ENCODE measurements at places on chromosomes 5 and 9.

DNA sequence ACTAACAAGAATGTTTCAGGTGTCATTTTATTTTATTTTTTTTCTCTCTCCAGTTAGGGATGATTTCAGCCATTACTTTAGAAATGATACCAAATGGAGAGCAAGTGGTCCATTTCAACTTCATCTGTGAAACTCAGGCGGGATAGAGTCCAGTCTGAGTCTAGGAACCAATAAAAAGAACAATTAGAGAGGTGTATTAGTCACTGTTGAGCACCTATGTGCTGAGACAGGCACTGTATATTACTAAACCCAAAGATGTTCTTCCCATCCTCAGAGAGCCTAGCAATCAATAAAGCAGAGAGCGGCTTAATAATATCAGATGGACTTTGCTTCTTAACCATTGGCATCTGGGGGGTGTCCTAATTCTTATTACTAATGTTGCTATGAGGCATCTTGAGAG, 410.3 kb upstream of the SLC24A2 start:
- no peak for DNase-seq

GRCh38 chr9:35236692-35237091, 74.9 kb downstream of the UNC13B start:
- DNase-seq = no peak

- DNase-seq = no peak
Measured at GRCh38 chr9:87885484-87886189, 3.0 kb downstream of the SPATA31E1 start.

DNA sequence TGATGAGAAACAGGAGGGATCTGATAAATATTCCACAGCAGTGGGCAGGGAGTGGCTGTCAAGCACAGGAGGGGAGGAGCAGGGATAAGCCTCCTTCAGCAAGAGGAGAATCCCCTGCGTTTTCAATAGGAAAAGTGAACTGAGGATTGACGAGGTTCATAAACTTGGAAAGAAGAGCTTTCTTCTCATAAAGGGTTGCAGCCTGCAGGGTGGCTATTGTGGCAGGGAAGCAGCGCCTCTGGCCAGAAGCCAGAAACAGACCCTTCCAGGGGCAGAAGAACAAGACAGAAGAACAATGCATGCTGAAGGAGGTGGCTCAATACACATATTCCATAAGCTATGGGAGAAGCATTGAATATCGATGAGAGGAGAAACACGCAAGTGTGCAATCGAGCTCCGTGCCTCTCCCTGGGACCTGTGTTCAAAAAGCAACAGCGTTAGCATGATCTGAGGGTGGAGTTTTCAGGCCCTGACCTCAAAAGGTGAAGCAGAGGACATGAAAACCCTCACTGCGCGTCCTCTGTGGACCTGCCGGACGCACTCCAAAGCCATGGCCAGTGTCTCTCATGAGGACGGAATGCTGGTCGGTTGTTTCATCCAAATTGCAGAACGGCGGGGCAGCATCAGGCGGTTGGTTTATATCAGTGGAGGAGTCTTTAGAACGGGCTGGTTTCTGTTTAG, 67.6 kb downstream of the ANKRD33B start:
- DNase-seq = no peak

DNA sequence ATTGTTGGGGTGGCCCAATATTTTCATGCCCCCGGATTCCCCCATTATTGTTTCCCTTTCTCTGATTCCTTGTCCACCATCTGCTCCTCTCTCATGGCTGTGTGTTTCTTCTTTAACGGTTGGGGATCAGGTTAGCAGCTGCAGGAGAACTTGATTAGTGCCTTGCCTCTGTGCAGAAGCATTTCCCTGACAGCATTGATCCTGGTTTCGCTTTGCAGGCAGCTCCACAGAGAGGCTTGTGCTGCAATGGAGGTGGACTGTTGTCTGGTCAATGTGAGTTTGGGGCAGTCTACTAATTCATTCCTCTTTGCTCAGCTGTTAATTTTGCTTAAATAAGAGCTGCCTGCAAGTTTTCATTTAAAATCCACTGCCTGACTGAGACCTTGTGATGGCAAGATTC, 32.5 kb upstream of the SSBP2 start:
- DNase-seq = no peak

- DNase-seq = no peak
Measured at GRCh38 chr9:79692857-79693571, 121.2 kb downstream of the TLE4 start.

GRCh38 chr5:6633469-6634245, 417 bp downstream of the SRD5A1 start:
- DNase-seq = no peak

- DNase-seq = no peak
Measured at GRCh38 chr5:156681265-156681664, 168.8 kb upstream of the PPP1R2B start.

DNA sequence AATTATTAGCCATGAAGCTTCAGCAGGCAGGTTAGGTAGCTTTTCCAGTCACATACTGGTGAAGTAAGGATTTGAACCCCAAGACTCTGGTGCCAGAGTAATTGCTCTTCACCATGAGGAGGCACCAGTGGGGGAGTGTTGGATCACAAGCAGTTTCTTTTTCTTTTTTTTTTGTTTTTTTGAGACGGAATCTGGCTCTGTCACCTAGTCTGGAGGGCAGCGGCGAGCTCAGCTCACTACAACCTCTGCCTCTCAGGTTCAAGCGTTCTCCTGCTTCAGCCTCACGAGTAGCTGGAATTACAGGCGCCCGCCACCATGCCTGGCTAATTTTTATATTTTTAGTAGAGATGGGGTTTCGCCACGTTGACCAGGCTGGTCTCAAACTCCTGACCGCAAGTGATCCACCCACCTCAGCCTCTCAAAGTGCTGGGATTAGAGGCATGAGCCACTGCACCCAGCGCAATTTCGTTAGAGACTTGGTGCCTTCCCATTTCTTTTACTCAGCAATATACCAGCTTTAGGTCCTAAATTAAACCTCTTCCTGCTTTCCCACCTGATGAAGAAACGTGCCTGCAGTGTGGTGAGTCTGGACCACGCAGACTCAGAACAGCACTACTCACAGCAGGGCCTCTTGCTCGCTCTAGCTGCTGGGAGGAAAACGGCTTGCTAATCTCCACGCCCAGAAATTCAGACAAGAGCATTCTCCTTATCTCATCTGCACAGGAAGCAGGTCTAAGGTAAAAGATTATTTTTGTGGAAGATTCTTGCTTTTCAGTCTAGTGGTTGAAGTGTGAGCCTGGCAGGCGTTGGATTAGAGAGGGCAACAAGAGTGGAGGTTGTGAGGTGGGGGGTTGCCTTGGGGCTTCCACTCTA, at the start of gene S100Z:
TSS of gene S100Z (plus strand) at position 596 of the 873 bp plus-strand sequence. CDS start 25,346 bp downstream, outside the sequence.
- DNase-seq = no peak

GRCh38 chr9:16676519-16676918, 194.0 kb downstream of the BNC2 start:
- no peak for DNase-seq

DNA sequence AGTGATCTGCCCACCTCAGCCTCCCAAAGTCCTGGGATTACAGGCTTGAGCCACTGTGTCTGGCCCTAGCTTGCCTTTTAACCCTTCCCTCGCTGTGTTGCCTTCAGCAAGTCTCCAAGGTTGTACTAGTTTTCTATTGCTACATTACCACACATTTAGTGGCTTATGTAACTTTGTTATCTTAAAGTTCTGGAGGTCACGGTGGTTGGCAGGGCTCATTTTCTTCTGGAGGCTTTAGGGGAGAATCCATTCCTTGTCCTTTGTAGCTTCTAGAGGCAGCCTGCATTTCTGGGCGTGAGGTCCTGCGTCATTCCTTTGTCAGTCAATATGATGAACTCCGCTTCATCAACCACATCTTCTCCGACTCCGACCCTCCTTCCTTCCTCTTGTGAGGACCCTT, 2.9 kb upstream of the PRRC2B start:
- DNase-seq = no peak

GRCh38 chr5:16034319-16035001, 145.1 kb downstream of the MARCHF11 start:
- no peak for DNase-seq

DNA sequence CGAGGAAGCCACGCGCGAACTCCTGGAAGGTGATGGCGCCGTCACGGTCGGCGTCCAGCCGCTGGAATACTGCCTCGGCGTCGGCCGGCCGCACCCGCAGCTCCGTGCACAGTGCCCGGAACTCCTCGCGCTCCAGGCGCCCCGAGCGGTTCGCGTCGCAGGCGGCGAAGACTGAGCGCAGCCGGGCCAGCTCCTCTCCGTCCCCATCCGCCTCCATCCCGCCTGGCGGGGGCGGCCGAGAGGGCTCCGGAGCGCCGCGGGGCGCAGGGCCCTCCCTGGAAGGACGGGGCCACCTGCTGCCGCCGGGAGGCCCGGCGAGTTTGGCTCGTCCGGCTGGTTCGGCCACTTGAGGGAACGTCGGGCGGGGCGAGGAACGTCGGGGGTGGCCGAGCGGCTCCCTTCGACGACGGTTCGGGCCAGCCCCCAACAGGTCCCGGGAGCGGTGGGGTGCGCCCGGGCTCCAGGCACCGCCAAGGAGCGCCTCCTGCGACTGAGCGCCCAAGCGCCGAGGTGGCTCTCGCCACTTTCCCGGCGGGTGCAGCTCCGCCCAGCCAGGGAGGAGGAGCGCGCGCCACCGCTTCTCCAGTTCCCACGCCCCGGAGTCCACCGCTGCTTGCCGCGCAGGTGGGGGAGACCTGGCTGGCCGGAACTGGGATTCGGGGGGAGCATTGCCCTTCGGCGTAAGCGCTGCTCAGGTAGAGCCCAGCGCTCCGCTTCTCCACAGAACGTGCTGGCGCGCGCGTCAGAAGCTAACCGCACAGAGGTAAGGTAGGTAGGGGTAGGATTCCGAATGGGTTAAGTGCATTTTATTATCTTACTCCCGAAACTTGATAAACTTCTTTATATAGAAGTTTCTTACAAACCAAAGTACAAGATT, at the start of gene RASEF:
TSS of gene RASEF (minus strand) at position 492 of the 877 bp plus-strand sequence. CDS start at position 217, 275 bp downstream.
- DNase-seq = no peak

DNA sequence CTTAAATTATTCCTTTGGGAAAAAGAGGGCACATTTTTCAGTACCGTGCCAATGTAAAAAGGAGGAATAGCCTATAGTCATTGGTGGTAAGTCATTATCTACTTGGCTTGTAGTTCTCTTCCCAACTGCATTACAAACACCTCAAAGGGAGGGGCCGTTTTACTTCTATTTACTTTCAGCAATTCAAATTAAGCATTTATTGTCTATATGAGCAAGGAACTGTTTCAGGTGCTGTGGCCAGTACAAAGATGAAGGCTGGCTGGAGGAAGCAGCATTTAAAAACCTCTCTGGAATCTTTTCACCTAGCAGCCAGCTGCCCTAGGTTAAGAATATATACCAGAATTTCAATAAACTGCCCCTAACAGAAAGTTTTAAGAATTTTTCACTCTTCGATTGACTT, 48.9 kb downstream of the SEMA6A start:
- DNase-seq = no peak

- DNase-seq = no peak
Measured at GRCh38 chr9:101445353-101446029, 9.9 kb upstream of the ALDOB start.

GRCh38 chr5:155726267-155726666, 600.7 kb upstream of the SGCD start:
- no peak for DNase-seq

GRCh38 chr9:98285446-98285845, 30.0 kb upstream of the TBC1D2 start:
- DNase-seq = no peak

DNA sequence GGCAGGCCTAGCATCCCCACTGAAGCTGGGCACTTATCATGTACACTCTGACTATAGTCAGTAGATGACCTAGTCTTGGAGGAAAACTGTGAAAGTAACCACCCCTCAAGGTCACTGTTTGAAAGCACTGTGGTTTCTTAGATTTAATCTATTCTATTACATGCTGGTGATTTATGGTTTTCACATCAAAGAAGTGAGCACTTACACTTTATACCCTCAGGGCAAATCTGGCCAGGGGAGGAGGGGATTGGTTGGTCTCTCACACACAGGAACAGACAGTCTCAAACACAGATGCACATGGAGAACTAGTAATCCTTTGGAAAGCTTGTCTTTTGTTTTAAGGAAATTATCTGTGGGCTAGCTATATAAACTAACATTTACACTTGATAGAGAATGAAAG, 17.9 kb upstream of the SPIN1 start:
- DNase-seq = no peak

DNA sequence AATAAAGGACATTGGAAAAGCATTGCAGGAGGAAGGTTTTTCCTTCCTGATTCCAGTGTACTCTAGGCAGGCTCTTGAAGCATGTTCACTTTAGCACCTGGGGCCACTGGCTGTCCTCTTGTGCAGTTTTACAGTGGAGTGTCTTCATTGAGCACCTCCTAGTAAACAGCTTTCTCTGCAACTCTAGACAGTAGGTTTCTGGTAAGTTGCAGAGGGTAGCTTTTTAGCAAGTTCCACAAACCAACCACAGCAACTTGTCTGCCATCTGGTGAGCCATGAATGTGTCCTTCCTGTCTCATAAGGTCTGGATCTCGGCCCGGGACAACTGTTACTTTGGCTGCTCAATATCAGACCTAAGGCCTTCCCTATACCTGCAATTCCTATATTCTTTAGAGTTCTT, 488.0 kb downstream of the MAN2A1 start:
- no peak for DNase-seq

GRCh38 chr9:131262327-131263032, 13.8 kb downstream of the FAM78A start:
- no peak for DNase-seq

DNA sequence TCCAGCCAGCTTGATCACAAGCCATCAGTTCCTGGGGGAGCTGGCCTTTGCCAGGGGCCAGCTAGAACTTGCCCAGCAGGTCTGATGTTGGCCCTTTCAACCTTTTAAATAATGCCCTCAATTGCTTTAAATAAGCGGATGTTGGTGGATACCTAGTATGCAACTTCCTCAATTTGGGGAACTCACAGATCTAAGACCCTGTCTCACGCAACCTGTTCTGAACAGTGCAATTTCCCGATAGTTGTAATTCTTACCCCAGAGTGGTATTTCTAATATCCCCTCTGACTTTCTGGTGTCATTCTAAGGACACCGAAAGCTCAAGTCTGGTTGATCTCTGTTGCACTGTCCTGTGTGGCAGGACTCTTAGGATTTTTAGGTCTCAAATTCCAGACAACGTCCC, 23.1 kb downstream of the GALNT12 start:
- no peak for DNase-seq

- DNase-seq = no peak
Measured at GRCh38 chr5:135271533-135272310, 127.3 kb downstream of the MACROH2A1 start.

Measured in stimulated activated CD8-positive, alpha-beta memory T cell treated with anti-CD3 and anti-CD28 coated beads, Interleukin-7, amount 100 ng/mL, for 48 hours (primary cell).